ENCODE measurements at places on chromosomes 6 and 20.

DNA sequence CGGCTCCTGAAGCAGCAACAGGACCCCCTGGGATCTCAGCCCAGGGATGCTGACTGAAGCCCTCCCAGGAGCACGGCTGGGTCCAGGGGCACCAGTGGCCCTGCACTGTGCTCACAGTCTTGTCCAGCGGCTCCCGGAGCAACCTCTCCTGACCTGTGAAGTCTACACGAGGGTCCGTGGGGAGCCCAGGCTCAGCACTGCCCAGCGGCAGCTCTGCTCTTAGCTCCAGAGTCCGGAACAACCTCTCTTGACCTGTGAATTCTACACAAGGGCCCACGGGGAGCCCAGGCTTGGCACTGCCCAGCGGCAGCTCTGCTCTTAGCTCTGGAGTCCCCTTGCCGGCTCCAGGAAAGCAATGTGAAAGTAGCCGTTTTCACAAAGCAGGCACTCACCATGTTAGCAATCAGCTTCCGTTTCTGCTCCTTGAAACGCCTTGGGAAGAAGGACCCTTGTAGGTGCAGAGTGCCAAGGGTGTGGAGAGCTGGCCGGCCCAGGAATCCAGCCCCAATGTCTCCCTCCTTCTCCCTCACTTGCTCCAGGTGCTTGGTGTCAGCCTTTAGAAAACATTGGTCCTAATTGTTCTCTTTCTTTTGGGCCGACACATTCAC is 310.9 kb downstream of the CDH4 start:
- DNase-seq, result no peak

DNA sequence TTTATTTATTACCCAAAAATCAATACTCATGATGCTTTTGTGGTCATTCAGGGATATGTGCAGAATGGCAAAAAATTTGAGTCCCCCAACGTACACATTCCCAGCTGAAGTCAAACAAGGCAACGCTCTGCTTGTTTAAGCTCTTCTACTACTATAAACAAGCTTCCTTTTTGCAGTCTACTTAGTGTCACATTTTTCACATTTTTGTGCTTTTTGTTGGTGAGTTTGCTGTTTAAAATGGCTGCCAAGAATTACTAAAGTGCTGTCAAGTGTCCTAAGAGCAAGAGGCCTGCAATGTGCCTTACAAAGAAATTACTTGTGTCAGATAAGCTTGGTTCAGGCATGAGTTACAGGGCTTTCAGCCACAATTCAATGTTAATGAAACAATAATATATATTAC is 2.1 kb downstream of the WFDC8 start:
- no peak for DNase-seq

DNA sequence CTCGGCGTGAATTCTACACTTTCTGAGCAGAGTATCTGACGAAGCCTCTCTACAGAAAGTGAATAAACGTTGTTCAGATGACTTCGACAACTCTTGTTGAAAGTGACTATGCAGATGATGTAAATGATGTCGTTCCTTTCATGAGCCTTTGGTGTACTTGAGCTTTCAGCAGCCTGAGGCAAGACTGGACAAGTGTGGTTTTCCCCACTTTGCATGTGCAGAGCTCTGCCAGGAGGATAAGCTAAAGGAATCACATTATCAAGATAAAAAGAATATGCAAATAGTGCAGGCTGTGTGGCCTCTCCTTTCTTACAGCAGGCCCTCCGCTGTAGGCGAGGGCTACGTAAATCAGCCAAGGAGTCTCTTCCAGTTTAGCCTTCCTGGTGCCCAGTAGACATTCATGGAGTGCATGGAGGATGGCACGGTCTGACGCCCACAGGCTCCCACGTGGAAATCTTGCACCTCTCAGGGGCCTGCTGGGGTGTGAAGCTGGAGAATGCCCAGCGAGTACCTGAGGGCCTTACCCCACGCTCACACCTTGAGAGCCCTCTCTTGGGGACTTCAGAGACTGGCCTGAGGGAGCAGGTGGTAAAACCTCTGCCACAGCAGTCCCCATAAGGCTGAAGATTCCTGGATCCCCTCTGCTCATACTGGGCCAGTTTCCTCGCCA is 54.9 kb downstream of the RPP40 start:
- no peak for DNase-seq

DNA sequence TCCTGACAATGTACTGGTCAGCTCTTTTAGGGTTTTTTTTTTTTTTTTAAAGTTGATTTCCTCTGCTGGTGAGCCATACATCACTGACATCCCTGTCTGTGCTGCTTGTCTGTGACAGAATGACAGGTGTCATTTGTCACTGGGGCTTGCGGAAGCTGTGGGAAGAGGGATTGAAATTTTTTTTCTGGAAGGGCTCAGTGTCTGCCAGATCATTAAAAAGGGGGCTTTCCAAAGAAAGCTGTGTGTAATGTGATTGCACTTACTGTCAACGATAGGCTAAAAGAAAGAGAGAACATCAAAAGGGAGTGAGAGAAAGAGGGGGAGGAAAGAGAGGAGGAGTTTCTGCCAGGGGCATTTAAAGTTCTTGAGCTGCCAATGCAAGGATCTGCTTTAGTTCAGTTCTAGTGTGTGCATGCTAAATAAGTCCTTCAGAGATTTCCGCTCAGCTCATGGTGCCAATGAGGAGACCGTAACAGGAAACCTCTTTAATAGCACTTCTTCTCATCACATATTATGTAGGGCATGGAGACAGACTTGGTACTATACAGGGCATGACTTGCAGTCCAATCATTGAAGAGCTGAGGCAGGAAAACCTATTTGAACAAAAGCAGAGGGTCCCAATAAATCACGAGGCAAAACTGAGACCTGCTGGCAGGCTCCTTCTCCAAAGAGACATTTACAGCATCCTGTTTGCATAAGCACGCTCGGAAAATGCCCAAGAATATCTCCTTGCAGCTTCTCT is 177.2 kb downstream of the TSHZ2 start:
- DNase-seq, result no peak

- no peak for DNase-seq
Observed at GRCh38 chr6:144310765-144311164, 25.6 kb downstream of the UTRN start.

GRCh38 chr6:33029328-33030184 is 20.2 kb upstream of the HLA-DOA start:
- DNase-seq, result no peak

DNA sequence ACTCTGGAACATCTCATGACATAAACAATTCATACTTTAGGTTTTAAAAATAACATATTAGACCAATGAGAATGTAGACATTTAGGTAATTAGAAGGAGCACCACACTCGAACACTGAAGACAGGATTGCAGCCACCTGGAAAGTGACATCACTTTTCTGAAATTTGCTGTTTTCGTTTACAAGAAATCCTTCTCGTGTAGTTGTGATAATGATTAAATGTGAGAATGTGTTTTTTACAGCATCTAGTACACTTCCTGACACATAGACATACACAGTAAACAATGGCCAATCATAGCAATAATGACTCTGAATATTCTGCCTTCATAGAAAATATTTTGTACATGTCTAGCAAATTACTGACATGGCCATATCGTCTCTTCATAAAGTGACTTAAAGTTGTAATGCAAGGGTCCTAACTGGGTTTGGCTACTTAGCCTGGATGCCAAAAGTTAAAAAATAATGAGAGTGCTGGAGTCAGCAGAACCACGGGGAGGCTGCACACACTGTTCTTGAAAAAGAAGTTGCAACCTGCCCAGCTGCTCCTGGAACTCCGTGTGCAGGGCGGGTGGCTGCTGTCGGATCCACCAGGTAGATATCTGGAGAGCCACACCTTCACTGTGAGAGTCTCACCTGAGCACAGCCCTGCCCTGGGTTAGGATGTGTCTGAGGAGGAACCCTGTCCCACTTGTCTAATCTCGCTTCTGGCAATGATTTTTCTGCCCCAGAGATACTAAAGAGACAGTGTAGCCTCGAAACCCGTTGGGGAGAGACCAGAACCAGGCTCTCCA is 212.9 kb downstream of the QKI start:
- no peak for DNase-seq

- DNase-seq, result peak; percentile 41
Observed at GRCh38 chr20:36491901-36492617, 49.3 kb upstream of the MYL9 start.

DNA sequence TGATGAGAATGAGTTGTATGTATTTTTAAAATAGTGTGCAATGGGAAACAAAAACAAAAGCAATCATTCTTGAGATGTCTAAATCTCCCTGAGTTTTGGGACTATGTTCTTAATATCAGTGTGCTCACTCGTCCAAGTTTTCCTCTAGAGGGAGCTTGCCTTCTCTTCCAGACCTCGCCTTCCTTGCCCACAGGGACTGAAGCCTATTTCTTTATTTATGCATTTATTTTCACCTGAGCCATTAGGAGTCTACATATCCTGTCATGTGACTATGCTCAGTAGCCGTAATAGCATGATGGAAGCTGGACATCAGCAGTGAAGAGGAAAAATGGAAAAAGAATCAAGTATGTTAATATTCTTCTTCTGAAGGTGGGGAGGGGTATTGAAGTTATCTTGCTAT is 131.2 kb downstream of the SH3BGRL2 start:
- DNase-seq, result no peak

GRCh38 chr6:163883984-163884383 is 469.5 kb downstream of the QKI start:
- no peak for DNase-seq
